NCI-H345 (cell line): ENCODE measurements at places on chromosomes 16 and 17.

DNA sequence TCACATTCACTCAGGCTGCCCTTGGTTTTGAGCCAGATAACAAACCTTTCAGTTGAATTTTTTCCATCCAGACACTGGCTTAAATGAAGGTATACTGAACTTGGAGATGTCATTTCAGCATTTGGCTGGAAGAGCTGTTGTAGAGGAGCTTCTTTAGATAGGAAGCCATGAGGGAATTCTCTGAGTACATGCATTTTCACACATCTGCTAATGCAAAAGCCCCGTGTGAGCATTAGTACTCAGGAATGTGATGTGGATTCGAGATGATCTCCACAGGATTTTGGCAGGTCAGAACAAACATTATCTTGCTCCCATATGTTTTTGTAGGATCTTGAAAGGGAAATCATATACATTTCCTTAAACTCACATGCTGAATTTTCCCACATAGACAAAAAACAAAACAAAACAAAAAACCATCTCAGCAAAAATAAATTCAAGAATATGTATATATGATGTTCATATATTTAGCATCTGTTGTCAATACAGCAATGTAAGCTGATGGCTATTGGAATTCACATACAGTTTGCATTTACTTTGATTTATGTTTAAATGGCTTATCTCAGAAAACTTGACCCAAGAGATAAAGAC lies 277.2 kb upstream of the TBX2 start:
- DNase-seq, result no peak

- DNase-seq, result no peak
These were observed 18.6 kb upstream of the C16orf78 start for GRCh38 chr16:49354991-49355390.

GRCh38 chr17:50219342-50219741 lies 17.9 kb upstream of the COL1A1 start:
- no peak for DNase-seq

DNA sequence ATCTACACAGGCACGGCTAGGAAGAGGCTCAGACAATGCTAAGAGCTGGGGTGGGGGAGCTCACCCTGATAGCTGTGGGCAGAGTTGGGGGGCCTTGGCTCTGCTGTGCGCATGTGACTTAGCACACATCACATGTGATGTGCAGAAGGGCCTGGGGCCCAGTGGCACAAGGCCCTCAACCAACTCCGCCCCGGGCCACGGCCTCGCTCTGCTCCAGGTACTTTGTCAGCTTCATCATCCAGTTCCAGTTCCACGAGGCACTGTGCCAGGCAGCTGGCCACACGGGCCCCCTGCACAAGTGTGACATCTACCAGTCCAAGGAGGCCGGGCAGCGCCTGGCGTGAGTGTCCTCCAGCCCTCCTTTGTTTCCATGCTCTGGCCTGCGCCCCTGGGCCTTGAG lies 19.3 kb downstream of the ACE start:
- no peak for DNase-seq

DNA sequence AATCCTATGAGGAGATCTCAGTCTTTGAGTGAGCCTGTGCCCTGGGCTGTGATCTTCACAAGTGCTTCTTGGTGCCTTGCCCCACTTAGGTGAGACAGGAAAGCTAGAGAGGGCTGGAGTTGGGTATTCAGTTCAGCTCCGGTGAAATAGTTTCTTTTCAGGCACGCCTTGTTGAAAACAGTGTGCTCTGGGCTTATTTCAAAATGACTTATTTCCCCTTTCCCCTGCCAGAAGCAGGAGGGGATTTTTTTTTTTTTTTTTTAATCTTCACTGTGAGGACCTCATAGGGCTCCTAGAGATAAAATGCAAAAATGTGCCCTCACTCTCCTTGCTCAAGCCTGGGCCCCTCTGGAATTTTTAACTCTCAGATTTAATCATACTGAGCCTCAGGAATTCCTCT lies 27.2 kb downstream of the MOSMO start:
- DNase-seq, result no peak

- DNase-seq, result no peak
These were observed 118.5 kb downstream of the C16orf78 start for GRCh38 chr16:49491771-49492761.

DNA sequence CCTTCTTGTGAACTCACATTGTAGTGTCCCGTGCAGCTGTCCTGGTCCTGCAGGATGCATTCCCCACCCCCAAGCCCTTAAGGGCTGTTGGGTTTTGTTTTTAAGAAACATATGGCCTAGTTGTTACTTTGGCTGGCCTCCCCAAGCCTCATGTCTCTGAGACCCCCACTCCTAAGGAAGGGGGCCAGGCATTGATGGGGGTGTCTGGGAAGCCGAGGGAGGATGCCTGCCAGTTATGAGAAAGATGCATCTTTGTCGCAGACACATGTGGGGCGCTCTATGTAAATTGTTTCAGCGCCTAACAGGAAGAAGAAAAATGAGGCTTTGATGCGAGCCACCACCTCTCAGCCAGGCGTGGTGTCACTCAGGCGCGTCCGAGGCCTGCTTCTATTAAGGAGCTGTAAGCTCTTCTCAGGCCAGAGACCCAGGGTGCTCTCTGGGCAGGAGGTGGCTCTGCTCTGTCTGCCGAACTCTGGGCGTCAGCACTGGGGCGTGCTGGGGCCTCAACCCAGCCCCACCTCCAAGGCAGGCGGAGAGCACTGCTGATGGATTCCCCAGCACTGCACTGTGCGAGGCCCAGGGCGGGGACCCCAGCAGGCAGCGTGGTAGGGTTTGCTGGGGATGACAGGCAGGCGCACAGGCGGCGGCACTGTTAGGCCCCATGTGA lies 70.6 kb downstream of the SREBF1 start:
- no peak for DNase-seq

- no peak for DNase-seq
These were observed 73.9 kb downstream of the SPAG9 start for GRCh38 chr17:51046514-51047384.

- no peak for DNase-seq
These were observed 14.4 kb upstream of the CYTH1 start for GRCh38 chr17:78796517-78796900.

DNA sequence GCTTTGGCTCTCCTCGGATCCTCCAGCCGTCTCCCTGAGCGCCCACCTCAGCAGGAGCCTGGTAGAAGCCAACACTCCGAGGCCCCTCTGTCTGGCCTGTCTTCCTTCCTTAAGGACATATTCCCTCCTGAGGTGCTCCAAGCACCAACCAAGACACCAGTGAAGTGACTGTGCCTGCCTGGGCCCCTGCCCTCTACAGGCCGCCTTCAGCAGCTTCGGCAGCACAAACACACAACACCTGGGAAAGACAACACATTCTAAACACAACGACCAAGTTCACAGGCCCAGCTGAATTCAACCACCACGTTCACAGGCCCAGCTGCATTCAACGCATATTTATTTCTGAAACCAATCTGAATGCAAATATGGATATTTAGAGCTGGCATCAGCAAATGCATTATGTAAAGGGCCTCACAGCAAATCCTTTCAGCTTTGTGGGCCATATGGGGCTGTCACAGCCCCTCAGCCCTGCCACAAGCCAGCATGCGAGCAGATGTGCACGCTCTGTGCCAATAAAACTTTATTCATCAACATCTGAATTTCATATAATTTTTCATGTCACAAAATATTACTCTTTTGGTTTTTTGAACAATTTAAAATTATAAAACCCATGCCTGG lies 12.2 kb downstream of the GALNS start:
- DNase-seq, result no peak

DNA sequence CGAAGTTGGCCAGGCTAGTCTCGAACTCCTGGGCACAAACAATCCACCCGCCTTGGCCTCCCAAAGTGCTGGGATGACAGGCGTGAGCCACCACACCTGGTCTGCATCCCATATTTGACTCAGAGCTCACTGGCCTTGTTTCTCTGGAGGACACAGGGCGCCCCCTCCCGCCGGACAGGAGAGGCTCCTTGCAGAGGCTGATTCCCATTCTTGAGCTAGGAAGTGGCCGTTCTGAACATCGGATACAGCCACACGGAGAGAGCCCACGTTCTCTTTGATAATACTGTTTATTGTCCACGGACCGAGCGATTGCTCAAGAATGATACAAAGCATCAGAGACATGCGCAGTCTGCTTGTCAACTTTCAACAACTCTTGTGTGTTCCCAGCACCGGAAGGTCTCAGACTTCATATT lies 12.1 kb upstream of the USP36 start:
- DNase-seq, result no peak

DNA sequence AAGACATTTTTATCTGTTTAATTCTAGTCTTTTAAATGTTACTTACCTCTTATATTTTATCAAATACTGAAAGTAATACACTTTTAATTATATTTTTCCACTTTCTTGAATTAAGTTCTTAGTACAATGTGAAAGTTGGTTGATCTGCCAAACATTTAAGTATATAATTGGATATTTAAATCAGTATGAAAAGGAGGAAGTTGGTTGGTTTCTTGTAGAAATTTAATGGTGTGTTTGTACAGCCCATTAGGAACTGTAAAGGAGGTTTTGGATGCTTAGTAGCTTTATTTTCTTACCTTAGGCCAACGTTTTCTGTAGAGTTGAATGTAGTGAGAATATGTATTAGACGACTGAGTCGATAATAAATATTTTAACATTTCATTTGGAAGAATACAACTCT lies 5.4 kb downstream of the NFATC3 start:
- DNase-seq, result no peak

- DNase-seq, result no peak
These were observed 301.2 kb downstream of the SEC14L1 start for GRCh38 chr17:77441940-77442339.

DNA sequence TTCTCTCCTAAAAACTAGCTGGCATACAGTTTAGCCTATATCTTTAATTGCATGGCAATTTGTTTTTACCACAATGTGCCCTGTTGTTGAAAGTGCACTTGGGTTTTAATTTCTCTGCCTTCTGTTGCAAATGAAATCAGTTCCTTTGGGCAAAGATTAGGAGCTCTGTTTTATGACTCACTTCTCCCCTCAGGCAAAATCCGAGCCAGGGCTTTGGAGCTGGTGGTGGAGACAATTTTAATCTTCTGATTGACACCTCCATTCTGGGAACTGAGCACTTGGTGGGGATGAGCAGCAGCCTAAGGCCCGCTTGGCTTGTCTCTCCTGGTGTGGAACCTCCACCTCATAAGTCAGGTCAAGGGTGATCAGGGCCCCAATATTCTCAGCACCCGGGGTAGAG lies 13.3 kb upstream of the MYH8 start:
- no peak for DNase-seq

GRCh38 chr17:343211-343610 lies 9.4 kb downstream of the RPH3AL start:
- no peak for DNase-seq

DNA sequence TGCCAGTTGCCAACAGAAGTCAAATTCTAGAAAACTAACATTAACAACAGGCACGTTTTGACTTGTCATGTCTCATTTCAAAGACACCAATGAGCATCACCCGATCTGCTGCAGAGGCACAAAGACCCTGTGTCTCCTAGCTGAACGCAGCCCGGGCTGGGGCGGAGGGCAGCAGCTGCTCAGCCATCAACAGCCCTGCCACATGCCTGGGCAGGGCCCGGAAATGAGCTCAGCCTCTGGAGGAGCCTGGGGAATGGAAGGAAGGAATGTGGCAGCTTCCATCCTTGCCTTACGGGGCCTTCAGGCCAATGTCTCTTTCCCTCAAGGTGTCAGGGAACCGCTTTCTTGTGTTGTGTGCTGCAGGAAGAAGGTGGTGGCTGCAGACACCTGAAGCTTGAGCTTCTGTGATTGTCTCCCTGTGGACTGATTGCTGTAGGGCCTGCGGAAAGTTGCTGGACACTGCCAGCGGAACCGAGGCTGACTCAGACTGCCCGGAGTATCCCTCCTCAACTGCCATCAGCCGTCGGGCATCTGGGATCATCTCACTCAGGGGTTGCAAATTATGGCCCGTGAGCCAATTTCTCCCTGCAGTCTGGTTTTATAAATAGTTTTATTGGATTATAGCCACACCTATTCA lies 7.3 kb downstream of the CDH13 start:
- peak; percentile 44 for DNase-seq

- peak; percentile 85 for DNase-seq
These were observed 8.9 kb downstream of the NHERF2 start for GRCh38 chr16:2035431-2036199.

DNA sequence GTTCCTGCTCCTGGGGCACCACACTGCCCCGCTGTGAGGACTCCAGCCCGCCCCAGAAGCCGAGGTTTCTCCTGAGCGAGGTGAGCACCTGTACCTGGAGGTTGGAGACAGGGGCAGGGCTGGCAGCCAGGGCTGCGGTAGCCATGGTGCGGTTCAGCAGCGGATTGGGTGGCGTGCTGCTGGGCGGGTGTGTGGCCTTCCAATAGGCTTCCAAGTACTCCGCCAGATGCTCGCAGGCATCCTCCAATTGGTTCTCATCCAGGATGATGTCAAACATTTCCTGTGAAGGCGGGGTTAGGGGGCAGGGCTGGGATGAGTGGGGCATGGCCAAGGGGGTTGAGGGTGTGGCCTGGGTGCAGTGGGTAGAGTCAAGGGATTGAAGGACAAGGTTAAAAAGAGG lies 11.3 kb upstream of the ARL5C start:
- no peak for DNase-seq
